ENCODE measurements at places on chromosomes 1 and 21.

- no peak for DNase-seq
Observed at GRCh38 chr1:239536165-239536849, 149.9 kb downstream of the CHRM3 start.

DNA sequence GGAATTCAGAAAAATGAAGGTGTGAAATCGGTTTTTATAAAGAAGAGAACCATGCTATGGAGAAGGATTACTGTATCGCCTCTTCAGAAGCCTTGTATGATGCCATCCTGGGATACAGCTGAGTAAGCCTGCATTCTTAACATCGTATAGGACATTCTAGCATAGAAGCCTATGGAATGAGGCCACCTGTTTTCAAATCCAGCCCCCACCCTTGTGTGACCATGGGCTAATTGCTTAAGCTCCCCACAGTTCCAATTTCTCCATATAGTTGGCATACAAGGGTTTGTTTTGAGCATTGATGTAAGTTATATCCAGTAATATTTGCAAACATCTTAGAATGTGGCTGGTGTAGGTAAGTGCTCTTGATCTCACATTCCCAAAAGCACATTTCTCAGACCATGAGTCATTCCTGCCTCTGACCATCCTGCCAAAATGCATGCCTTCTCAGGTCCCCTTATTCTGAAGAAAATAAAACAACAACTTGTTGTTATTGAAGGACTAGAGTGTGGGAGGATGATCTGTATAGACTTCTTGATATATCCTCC, 1.5 kb downstream of the OR14A2 start:
- no peak for DNase-seq

DNA sequence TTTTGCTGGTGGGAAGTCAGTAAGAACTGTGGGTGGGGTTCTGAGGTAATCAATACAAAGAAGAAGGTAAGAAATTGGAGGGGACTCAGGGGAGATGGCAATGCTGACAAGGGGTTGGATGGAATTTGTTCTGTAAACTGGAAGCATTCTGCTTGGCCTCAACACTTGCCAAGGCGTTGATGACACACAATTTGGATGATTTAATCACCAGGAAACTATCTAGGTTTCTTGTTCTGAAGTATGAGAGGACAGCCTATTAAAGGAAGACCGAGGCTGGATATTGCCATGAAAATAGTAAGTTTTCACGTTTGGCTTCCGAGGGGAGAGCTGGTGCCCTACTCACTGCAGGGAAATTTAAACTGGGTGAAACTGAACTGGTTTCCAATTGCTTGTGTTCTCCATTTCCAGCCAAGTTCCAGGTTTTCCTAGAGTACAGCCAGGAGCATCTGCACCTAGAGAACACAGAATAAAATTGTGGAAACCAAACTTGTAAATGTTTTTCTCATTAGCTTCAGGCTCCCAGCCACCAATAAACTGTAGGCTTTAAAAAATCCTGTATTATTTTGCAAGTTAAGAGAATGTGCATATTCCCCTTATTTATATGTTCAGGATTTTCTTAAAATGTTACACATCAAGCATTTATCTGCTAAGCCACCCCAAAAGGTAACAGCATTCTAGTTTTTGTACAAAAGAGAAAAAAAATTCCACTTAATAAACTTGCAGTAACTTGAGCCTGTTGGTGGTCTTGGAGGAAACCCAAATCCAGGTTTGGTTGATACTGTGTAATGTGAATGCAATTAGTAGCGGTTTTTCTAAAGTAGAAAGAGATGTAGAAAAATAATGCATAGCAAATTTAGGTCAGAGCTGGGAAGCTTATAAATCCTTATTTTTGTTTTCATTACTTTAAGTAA, 53.8 kb downstream of the ROR1 start:
- DNase-seq = no peak

DNA sequence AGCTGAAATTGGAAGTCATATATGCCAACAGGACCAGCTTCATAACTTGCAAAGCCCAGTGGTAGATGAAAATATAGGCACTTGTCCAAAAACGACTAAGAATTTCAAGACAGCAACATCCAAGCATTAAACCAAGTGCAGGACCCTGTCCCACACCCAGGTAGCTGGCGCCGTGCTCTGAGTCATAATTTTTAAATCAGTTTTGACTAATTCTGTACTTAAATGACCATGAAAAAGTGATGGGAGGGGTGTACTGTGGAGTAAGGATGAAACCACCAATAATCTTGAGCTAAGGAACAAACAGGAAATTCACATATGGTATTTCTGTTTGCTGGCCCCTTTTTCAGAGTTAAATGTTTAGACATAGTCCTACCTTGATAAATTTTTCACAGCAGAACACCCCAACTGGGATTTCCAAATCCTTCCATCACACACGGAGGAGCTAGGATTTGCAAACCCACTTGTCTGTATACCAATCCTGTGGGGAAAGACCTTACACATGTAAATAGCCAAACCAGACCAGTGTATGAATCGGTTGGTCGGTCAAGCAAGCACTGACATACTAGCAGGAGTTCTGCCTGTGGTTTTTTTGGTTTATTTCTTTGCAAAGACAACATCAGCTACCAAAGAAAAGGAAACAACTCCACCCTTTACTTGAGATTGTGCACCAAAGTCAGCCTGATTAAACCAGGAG, 235.7 kb upstream of the RAB4A start:
- no peak for DNase-seq

- no peak for DNase-seq
Observed at GRCh38 chr21:44681861-44682579, at the start of gene KRTAP12-1. Gene KRTAP12-1, minus strand, starts transcription at chr21:44682163. Its CDS starts 40 bp downstream, at chr21:44682123.
